EH (cell line): ENCODE measurements at places on chromosomes 5 and 9.
A peak's percentile ranks its signal among the peaks of the same experiment; 100 is the strongest.

DNA sequence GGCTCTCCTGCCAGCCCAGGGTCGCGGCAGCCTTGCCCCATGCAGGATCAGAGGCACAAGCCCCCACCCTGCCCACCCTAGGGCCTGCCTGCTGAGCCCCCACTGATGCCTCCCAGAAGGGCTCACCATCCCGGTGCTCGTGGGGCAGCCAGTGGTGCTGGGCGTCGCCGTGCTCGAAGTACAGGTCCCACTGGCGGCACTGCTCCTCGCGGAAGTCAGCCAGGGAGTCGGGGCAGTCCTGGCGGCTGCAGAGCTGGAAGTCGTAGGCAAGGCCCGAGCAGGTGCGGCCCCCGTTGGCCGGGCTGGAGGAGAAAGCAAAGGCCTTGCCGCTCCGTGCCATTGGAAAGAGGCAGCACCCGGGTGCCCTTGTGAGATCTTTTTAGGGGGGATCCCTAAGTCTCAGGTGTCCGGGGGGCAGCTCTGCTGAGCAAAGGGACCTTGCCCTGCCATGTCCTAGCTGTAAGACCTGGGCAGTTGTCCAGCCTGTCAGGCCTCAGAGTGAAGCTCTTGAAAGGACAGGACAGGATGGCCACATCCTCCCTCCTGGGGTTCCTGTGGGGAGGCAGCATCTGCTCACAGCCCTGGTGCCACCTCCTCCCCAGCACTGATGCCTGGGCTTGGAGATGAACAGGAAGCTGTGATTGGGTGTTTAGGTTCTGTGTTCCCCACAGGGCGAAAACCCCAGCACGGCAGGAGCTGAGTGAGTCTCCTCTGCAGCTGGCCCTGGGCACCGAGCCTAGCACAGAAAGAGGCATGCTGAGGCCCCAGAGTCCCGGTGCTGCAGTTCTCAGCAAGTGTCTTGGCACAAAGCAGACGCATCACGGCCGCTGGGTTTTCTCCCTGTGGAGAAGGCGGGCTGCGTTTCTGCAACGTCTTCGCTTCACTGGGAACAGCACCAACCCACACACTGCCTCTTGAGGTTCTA lies 77.7 kb downstream of the ZNF354C start:
- no peak for DNase-seq

GRCh38 chr9:27771803-27772545 lies 198.7 kb upstream of the C9orf72 start:
- DNase-seq, result no peak

DNA sequence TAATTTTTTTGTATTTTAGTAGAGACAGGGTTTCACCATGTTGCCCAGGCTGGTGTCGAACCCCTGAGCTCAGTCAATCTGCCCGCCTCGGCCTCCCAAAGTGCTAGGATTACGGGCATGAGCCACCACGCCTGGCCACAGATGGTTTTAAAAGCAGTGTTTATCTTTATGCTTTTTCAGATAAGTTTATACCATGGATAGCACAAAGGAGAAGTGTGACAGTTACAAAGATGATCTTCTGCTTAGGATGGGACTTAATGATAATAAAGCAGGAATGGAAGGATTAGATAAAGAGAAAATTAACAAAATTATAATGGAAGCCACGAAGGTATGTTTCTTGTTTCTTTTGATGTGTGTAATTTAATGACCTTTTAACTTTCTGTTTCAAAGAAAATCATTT lies 35.1 kb downstream of the POLK start:
- DNase-seq, result no peak

DNA sequence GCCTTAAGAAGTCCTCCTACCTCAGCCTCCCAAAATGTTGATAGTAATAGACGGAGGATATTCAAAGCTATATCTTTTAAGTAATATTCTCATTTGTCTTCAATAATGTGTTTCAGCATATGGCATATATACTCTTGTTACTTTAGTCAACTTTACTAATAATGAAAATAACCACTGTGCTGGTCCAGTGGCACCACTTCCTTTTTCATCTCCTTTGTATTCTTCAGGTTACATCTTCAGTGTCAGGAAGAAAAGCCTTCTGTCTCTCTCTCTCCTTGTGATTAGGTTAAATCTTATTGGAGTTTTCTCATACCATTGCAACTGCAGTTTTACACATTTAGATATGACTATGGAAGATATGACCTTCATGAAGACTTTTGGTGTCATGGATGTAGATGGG lies 31.3 kb downstream of the PARP8 start:
- no peak for DNase-seq

- DNase-seq, result no peak
Measured at GRCh38 chr5:669111-669841, 23.9 kb downstream of the TPPP start.

DNA sequence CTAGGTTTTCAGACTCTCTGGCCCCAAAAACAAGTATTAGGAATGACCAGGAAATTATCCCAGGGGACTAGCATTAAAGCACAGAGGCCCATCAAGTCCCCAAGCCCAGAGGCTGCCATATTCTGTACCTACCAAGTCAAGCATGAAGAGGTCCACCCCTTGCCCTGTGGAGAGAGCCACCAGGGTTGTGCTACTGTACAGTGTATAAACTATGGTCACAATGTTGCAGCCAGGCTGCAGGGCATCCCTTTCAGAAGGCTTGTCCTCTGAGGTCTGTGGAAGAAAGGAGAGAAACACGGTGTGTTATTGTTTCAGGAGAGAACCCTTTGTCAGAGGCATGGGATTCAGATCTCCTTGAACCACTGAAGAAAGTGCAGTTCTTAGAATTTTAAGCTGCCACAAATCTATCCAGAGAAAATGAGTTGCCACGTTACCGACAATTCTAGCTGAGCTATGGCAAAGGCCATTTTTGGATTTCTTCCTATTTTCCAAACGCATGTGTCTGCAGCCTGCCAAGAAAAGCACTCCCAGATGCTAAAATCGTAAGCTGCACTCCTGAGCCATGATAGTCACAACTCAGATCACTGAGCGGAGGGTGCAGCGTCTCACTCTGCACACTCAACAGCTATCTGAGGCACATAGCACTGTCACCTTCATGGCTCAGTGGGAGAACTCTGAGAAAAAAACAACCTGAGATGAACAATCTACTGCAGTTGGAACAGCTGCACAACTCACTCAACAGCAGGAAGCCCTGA lies 45.5 kb upstream of the SPATA31E1 start:
- DNase-seq, result peak; percentile 15

GRCh38 chr9:79617395-79617794 lies 45.6 kb downstream of the TLE4 start:
- peak; percentile 62 for DNase-seq

DNA sequence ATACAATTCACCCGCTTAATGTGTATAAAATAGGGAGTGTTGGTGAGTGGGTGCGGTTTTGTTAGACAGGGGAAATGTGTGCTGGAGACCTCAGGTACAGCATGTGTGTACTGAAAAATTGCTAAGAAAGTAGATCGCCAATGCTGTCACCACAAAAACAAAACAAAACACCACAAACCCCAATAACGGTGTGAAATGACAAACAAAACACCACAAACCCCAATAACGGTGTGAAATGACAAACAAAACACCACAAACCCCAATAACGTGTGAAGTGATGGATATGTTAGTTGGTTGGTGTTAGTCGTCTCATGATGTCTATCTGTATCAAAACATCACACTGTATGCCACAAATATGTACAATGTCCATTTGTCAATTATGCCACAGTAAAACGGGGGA lies 14.2 kb upstream of the GFPT2 start:
- DNase-seq, result no peak

- no peak for DNase-seq
Measured at GRCh38 chr9:88933607-88934379, 57.5 kb upstream of the S1PR3 start.

- peak; percentile 97 for DNase-seq
Measured at GRCh38 chr9:130962418-130963316, 23.6 kb upstream of the FIBCD1 start.

DNA sequence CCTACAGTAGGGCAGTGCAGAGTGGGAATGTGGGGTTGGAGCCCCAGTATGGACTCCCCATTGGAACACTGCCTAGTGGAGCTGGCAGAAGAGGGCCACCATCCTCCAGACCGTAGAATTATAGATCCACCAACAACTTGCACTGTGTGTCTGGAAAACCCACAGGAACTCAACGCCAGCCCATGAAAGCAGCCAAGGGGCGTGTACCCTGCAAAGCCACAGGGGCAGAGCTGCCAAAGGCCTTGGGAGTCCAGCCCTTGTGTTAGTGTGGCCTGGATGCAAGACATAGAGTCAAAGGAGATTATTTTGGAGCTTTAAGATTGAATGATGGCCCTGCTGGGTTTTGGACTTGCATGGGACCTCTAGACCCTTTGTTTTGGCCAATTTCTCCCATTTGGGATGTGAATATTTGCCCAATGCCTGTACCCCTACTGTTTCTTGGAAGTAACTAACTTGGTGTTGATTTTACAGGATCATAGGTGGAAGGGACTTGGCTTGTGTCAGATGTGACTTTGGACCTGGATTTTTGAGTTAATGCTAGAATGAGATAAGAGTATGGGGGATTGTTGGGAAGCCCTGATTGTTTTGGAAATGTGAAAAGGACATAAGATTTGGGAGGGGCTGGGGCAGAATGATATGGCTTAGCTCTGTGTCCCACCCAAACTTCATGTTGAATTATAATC lies 266.8 kb downstream of the SEMA5A start:
- no peak for DNase-seq

DNA sequence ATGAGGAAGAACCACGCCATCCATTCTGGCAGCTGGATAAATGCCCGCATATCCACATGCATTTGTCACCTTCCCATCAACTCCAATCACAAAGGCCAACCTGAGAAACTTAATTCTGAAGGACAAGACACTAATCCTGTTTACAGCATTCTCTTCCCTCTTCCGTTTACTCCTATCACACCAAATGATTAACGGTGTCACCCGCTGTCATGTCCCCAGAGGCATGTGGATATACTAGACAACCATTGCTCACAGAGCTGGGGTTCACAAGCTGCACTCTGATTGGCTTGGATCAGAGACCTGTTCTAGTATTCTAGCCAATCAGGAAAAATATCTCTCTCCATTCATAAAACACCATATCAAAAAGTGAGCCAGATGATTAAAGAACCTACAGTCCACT lies 3.6 kb downstream of the MACROH2A1 start:
- DNase-seq, result no peak

DNA sequence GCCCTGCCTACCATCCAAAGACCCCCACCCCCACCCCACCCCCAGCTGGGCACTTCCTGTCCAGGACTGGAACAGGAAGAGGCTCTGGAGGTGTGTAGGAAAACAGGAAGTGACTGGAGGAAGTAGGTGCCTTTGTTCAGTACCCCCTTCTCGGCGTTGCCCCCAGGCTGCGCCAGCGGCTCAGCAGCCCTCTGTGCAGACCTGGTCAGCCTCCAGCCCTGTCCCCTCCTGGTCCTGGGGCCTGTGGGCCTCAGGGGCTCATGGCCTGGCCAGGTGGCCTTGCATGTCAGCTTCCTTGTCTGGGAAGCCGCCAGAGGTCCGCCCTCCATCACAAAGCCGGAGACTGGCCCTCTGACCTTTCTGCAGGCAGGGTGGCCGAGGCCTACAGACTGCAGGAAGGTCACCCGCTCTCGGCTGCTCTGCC lies 26.0 kb downstream of the FLT4 start:
- DNase-seq, result no peak

GRCh38 chr9:133527444-133527920 lies 2.7 kb upstream of the MYMK start:
- DNase-seq, result no peak

DNA sequence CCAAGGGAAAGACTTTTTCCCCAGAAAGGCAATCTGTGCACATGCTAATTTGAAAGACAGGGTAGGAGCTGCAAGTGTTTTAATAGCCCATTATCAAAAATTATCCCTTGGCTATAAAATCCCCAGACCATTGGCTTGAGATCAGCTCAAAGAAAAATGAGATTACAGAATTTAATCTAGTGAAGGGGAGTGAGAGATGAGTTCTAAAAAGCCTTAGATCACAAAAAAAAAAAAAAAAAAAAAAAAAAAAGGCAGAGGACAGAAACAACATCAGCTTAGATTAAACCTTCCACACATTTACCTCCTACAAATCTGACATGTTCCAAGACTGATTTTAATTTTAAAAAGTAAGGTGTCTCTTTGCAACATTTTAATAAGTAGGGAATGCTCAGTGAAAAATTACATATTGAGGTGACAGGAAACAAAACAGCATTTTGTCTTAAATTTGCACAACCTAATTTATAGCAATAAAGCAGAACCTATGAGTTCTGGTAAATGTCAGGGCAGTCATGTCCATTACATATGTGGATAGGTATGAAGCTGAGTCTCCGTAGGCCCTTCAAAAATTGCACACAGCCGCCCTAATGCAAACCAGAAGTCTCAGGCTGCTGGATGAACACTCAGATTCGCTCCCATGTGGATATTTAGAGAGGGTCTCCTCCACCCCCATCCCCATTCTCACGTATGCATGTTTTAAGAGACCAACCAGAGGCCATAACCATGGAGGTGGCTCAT lies 43.4 kb downstream of the NFIB start:
- no peak for DNase-seq

GRCh38 chr5:37002176-37002751 lies 125.7 kb downstream of the NIPBL start:
- DNase-seq, result no peak

- DNase-seq, result peak; percentile 61
Measured at GRCh38 chr9:3916984-3917383, 382.9 kb downstream of the GLIS3 start.

DNA sequence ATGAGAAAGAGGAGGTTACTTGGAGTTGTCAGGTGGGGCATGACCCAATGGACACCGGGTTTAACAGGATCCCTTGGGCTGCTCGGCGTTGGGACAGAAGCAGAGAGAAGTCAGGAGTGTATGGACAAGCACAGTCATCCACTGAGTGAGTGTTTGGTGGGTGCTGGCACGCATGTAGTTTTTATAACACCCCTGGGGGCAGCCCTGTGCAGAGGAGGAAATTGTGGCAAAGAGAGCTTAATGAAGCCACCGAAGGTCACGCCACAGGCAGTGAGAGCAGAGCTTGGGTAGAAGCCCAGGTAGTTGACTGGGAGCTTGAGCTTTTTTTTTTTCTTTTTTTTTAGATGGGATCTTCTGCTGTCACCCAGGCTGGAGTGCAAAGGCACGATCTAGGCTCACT lies 43.2 kb upstream of the IER5L start:
- DNase-seq, result no peak

GRCh38 chr5:143494162-143494561 lies 90.7 kb upstream of the NR3C1 start:
- peak; percentile 89 for DNase-seq

- peak; percentile 85 for DNase-seq
Measured at GRCh38 chr5:40413743-40414142, 266.0 kb upstream of the PTGER4 start.

- no peak for DNase-seq
Measured at GRCh38 chr9:114124138-114124537, 25.0 kb upstream of the KIF12 start.

- DNase-seq, result no peak
Measured at GRCh38 chr5:100682625-100683024, 147.5 kb downstream of the FAM174A start.
